ENCODE measurements at places on chromosomes 2 and 18.

DNA sequence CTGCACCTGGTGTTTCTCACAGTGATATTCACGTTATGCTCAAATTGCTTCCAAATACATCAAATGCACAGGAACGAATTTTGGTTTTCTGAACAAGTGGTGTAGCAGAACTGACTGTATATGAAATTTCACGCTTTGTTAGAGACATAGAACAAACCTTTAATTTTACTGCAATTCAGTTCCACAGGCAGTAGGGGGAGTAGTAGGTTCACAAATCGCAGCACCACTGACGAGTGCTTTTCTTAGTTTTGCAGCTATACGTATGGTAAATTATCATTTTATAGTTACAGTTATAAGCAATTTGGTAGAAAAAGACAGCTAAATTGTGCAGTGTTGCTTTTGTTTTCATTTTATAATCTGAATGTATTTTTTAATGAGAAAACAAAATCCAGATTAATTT, 113.3 kb downstream of the KIAA1328 start:
- no peak for DNase-seq

- no peak for DNase-seq
Observed at GRCh38 chr2:70817284-70817954, 3.0 kb downstream of the CLEC4F start.

- DNase-seq = no peak
Observed at GRCh38 chr18:12460874-12461273, 53.1 kb downstream of the PRELID3A start.

DNA sequence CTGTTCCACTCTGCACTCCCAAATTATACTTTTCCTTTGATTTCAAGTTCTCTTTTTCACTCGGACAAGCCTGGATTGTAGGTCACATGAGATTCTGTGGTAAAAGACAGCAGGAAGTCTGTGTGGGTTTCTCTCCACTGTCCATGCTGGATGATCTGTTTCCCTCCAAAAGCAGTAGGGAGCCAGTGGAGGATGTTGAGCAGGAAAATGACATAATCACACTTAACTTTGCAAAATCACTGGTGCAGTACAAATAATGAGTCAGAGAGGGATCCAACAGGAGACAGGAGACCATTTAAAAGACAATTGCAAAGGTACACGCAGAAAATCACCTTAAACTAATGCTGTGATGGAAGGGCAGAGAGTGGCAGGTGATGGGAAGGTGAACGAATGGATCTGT, 301.3 kb downstream of the ZNF407 start:
- no peak for DNase-seq

GRCh38 chr18:68769461-68769860, 28.4 kb upstream of the CCDC102B start:
- no peak for DNase-seq

GRCh38 chr2:197677056-197677455, 1.7 kb upstream of the RFTN2 start:
- no peak for DNase-seq

- DNase-seq = no peak
Observed at GRCh38 chr2:3742743-3743508, 39.6 kb downstream of the DCDC2C start.

All from activated CD4-positive, CD25-positive, alpha-beta regulatory T cell treated with anti-CD3 and anti-CD28 coated beads, Interleukin-2, amount 50 U/mL, for 72 hours (primary cell).